ENCODE measurements at places on chromosomes 4 and X. TPM values are rescaled to one million over a fixed set of nuclear protein-coding genes. Genes with fewer than 3 reads are reported as not detected.

GRCh38 chrX:133516686-133517085 lies 101.4 kb upstream of the GPC4 start:
- H3K4me3 ChIP-seq, result no peak overlapping the region
- H3K4me1 ChIP-seq, result peaks cover 6% of the 10 kb centered on the region
- no peaks in the 10 kb centered on the region for H3K36me3 ChIP-seq
- H3K27ac ChIP-seq, result no peak overlapping the region

GRCh38 chr4:26285272-26285671 lies 35.5 kb upstream of the RBPJ start:
- DNase-seq, result no peak
- H3K27ac ChIP-seq, result no peak overlapping the region
- no peaks in the 10 kb centered on the region for H3K36me3 ChIP-seq
- no peaks in the 10 kb centered on the region for H3K27me3 ChIP-seq

- H3K27ac ChIP-seq, result no peak overlapping the region
- no peak overlapping the region for H3K4me3 ChIP-seq
- H3K4me1 ChIP-seq, result no peaks in the 10 kb centered on the region
- H3K27me3 ChIP-seq, result no peaks in the 10 kb centered on the region
Measured at GRCh38 chrX:5388087-5388486, 840.6 kb downstream of the NLGN4X start.

The USP17L30 gene
- total RNA-seq, result not detected

GRCh38 chr4:96736352-96736889 lies 896.5 kb downstream of the PDHA2 start:
- no peaks in the 10 kb centered on the region for H3K36me3 ChIP-seq
- H3K27me3 ChIP-seq, result no peaks in the 10 kb centered on the region
- H3K4me1 ChIP-seq, result peaks cover 9% of the 10 kb centered on the region
- H3K27ac ChIP-seq, result peak overlapping the region; percentile 60
- no peak overlapping the region for H3K4me3 ChIP-seq

Measured in SJSA1 (cell line).